ENCODE measurements at places on chromosomes 1 and 21. TPM values are rescaled to one million over a fixed set of nuclear protein-coding genes. Genes with fewer than 3 reads are reported as not detected.
A peak's percentile ranks its signal among the peaks of the same experiment; 100 is the strongest.

CA14 gene
- total RNA-seq: 0.38 TPM

GRCh38 chr1:44733365-44733764 lies 2.4 kb upstream of the RNU5D-1 start:
- peaks cover 29% of the 10 kb centered on the region for H3K4me1 ChIP-seq
- H3K27me3 ChIP-seq: no peaks in the 10 kb centered on the region
- no peak overlapping the region for H3K4me3 ChIP-seq
- no peak for DNase-seq
- no peak overlapping the region for H3K27ac ChIP-seq
- no peaks in the 10 kb centered on the region for H3K36me3 ChIP-seq

B3GALT5 gene
- 1.5 TPM for total RNA-seq

MANEAL gene
- 4.9 TPM for total RNA-seq

FMN2 gene
- 1.1 TPM for total RNA-seq

UQCRHL gene
- total RNA-seq: 1.1 TPM

DNA sequence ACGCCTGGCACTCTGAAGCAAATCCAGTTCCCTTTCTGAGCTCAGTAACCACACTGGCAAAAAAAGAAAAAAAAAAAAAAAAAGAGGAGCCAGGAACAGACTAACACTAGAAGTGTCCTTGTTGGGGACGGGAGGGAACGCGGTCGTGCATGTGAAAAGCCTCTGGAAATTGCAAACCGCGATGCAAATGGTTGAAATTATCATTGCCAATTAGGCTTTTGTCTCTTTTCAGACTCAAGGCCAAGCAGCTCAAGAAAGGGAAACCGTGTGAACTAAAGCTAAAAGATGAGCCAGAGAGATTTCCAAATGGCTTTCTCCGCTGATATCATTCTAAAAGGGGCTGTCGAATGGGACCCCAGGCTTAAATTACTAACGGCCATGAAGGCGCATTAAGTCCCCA lies 13.5 kb downstream of the TRABD2B start:
- H3K27ac ChIP-seq: no peak overlapping the region
- H3K4me3 ChIP-seq: no peak overlapping the region
- no peak for DNase-seq
- H3K36me3 ChIP-seq: no peaks in the 10 kb centered on the region
- H3K27me3 ChIP-seq: peaks cover 23% of the 10 kb centered on the region

DNA sequence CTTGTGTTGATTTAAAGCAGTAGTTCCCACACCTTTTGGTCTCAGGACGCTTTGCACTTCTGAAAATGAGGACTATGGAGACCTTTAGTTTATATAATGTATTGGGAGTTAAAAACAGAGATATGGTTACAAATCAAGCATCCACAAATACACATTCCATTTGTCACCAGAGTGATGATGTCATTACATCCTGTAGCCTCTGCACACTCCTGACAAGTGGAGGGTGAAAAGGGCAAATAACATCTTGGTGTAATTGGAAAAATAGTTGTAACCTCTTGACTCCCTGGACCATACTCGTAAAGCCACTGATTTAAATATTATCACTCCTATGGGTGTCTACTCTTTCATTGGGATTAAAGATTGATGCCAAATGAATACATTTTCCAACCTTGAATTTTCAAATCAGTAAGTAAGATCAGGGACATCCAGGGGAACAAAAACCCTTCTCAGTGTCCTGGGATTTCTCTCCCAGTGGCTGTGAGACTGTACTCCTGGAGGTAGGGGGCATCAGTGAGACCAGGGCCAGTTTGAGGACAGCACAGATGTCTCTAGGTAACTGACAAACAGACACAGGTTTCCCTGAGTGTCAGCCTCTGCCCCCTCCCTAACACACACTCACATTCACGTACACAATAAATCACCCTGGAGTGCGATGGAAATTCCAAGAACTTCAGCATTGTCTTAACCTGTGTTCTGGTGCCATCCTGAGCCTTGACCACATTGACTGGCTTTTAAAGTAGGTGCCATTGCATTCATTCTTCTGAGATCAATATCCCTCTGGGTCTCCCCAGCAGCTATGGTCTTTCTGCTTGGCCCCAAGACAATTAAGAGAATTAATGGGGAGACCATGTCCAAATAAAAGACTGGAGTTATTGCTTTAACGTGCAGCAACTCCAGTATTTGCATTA lies 63.0 kb downstream of the NR5A2 start:
- no peaks in the 10 kb centered on the region for H3K36me3 ChIP-seq
- no peak for DNase-seq
- no peak overlapping the region for H3K4me3 ChIP-seq

DNA sequence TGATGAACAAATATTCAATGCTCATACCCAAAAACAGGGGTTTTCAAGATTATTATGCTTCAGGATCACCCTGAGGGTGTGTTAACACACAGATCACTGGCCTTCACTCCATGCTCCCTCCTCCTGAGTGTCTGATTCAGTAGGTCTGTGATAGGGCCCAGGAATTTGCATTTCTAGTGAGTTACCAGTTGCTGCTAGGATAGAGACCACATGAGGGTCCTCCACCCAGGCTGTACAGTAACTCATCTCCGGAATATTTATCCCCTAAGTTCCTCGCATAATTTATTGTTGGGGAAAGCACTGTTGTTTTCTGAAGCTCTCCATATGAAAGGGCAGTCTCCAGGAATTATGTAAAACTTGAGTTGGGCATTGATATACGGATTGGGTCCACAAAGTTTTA lies 1106.6 kb upstream of the B3GALT2 start:
- no peak overlapping the region for H3K4me3 ChIP-seq
- H3K36me3 ChIP-seq: no peaks in the 10 kb centered on the region
- DNase-seq: no peak
- H3K27me3 ChIP-seq: no peaks in the 10 kb centered on the region

DNA sequence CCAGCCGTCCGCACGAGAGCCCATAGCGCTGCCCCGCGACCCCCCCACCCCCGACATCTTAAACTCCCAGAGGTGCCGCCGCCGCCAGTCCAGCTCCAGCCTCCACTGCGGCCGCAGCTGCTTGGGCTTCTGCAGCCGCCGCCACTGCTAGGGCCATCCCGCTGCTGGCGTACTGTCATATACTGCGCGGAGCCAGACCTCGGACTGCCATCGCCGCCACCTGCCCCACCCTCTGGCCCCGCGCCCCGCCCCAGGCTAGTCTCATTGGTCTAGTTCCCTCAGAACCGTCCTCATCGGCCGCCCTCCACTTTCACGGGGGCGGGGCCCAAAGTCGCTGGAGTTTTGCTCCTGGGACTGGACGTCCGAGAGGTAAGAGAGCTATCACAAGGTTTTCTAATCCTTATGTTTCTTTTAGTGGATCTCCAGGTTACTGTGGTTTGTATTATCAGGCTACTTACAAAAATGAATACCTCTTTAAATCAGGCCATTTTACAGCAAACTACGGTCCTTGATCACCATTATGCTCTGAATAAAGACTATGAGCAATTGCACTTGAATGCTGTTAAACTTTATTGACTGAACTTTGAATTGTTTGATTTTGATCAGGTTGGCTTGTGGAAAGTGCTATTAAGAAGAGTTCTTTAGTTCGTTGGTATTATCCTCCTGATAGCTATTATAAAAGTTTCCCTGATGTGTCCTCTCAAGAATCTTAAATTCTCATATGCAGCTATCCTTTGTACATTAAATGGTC lies 2.8 kb upstream of the CD1D start:
- DNase-seq: peak; percentile 94
- H3K27me3 ChIP-seq: peaks cover 29% of the 10 kb centered on the region
- H3K4me1 ChIP-seq: peaks cover 35% of the 10 kb centered on the region
- no peaks in the 10 kb centered on the region for H3K36me3 ChIP-seq

PDC gene
- total RNA-seq: not detected

GRCh38 chr1:89191314-89191713 lies 7.4 kb downstream of the GBP4 start:
- peaks cover 5% of the 10 kb centered on the region for H3K4me1 ChIP-seq
- peaks cover 55% of the 10 kb centered on the region for H3K36me3 ChIP-seq
- H3K27ac ChIP-seq: no peak overlapping the region
- no peak for DNase-seq

GRCh38 chr1:114089502-114090138 lies 64.0 kb downstream of the SYT6 start:
- no peaks in the 10 kb centered on the region for H3K27me3 ChIP-seq
- no peaks in the 10 kb centered on the region for H3K36me3 ChIP-seq
- DNase-seq: no peak
- H3K4me1 ChIP-seq: no peaks in the 10 kb centered on the region
- H3K27ac ChIP-seq: no peak overlapping the region

- no peaks in the 10 kb centered on the region for H3K4me1 ChIP-seq
- DNase-seq: no peak
- no peak overlapping the region for H3K4me3 ChIP-seq
- no peaks in the 10 kb centered on the region for H3K36me3 ChIP-seq
These were observed 33.2 kb upstream of the CD55 start for GRCh38 chr1:207288315-207288714.

DNA sequence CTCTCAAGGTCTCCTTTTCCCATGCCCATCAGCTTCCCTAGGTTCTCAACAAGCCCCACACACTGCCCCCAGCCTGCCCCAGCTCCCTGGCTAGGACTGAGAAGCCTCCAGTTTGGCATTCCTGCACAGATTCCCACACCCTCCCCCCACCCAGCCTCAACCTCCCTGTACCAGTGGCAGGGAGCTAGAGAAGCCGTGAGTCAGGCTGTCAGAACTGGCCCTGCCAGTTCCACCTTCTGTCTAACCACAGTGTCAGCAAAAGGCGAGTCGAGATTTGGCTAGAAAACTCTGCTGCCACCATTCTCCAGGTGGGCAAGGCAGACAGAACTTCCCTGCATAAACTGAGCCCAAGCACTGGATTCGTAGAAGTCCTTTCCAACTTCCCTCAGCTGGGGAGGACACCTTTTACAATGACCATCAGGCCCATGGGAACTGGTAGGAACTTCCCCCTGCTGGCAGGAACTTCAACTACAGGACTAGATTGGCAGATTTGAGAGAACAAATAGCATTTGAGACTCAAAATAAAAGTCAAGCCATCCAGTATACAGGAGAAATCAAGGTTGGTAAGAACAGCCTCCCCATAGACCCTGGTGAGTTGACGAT lies 31.0 kb downstream of the TNNT2 start:
- no peaks in the 10 kb centered on the region for H3K27me3 ChIP-seq
- H3K4me1 ChIP-seq: peaks cover 4% of the 10 kb centered on the region
- H3K4me3 ChIP-seq: no peak overlapping the region

GRCh38 chr1:26009796-26010447 lies 11.7 kb upstream of the EXTL1 start:
- H3K27me3 ChIP-seq: no peaks in the 10 kb centered on the region
- DNase-seq: no peak
- H3K27ac ChIP-seq: no peak overlapping the region

DNA sequence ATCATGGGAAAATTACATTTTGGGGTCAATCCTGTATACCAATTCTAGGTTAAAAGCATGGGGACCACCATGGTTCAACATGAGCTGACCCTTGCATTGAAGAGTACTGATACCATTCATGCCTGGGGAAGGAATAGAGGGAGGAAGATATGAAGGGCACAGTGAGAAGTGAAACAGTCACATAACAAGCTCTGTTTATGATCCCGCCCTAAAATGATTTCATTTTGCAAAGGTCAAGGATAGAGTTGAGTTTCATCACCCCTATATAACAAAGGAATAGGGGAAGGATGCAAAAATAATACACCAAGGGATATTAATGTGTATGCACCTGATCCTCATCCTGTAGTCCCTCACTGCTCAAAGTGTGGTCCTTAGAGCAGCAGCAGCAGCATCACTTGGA lies 2.5 kb upstream of the HLCS start:
- H3K36me3 ChIP-seq: no peaks in the 10 kb centered on the region
- H3K27me3 ChIP-seq: no peaks in the 10 kb centered on the region
- DNase-seq: no peak

PDZK1IP1 gene
- 22.6 TPM for total RNA-seq

PTPRF gene
- 176 TPM for total RNA-seq

- H3K27ac ChIP-seq: no peak overlapping the region
- no peaks in the 10 kb centered on the region for H3K36me3 ChIP-seq
- H3K4me1 ChIP-seq: peaks cover 18% of the 10 kb centered on the region
- no peaks in the 10 kb centered on the region for H3K27me3 ChIP-seq
- no peak overlapping the region for H3K4me3 ChIP-seq
These were observed 1.4 kb downstream of the DEPDC1 start for GRCh38 chr1:68495532-68495931.

DNA sequence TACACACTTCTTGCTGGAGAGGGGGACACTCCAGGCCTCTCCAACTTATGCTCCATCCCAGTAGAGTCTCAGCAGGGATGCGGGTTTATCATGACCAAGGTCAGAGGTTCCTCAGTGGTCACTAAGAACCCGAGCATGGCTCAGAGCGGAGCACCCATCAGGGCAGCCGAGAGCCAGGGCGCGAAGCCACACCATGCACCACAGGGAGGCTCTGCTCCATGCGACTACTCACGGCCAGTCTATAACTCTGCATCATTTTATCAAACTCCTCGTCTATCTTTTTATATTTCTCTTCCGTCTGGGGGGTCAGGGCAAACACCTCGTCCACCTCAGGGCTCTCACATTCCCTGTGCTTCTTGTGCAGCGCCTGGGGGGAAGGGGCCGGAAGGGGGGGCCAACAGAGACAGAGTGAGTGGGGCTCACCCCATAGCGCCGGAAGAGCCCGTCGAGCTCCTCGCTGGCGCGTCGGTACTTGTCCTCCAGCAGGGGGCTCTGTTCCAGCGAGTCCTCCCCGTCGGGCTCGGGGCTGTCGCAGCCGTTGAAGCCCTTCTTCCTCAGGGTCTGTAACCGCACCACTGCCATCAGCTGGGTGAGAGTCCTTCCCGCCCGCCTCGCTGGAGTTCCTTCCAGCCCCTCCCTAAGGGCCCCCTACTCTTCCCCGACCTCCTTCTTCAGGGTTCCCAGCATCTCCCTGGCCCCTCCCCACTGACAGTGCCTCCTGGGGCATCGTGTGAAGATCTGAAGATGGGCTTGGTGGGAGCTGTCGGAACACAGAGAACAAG lies 20.0 kb downstream of the MEF2D start:
- H3K36me3 ChIP-seq: peaks cover 79% of the 10 kb centered on the region
- peak overlapping the region; percentile 62 for H3K27ac ChIP-seq
- H3K27me3 ChIP-seq: no peaks in the 10 kb centered on the region

GRCh38 chr1:59076612-59077011 lies 220.3 kb upstream of the FGGY start:
- DNase-seq: no peak
- H3K4me3 ChIP-seq: no peak overlapping the region
- H3K27me3 ChIP-seq: no peaks in the 10 kb centered on the region
- H3K36me3 ChIP-seq: no peaks in the 10 kb centered on the region
- no peak overlapping the region for H3K27ac ChIP-seq
- peaks cover 35% of the 10 kb centered on the region for H3K4me1 ChIP-seq

MIXL1 gene
- total RNA-seq: 0.38 TPM
